ENCODE measurements at places on chromosomes 1 and 21. TPM values are rescaled to one million over a fixed set of nuclear protein-coding genes. Genes with fewer than 3 reads are reported as not detected.
A peak's percentile ranks its signal among the peaks of the same experiment; 100 is the strongest.

DNA sequence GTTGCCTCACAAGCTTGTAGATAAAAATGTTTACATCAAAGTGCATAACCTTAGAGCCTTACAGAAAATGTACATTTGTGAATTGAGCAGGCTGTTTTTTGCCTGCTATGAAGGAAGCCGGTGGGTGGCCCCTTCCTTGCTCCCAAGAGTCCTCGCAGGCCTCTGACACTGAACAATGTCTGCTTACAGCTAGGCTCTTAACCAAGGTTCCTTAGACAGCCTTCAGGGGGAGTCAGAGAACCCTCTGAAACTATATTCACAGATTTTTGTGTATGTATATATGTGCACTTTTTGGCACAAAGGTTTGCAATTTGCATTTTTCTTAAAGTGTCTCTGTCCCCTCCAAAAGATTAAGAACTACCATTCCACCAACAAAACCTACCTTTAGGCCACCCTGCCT, 282.6 kb downstream of the BARHL2 start:
- no peak for DNase-seq

DNA sequence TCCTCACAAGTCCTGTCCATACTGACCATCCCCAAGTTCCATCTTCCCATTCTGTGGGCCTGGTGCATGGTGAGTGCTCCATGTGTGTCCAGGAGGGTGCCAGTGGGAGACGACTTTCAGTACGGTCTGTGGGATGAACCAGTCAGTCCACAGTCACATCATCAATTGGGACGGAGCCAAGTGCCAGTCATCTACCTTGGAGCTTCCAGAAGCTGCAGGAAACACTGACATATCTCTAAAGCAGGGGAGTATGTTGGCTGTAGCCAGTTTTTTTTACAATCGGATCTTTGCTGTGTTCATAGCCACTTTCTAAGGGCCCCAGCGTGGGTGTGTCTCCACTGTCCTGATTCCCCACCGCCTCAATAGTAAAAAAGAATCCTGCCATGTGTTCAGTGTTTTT, 13.6 kb upstream of the TRIM17 start:
- DNase-seq, result no peak

The LCE2C gene
- total RNA-seq, result not detected

- DNase-seq, result no peak
These were observed 79.3 kb downstream of the LHX4 start for GRCh38 chr1:180309338-180309737.

- DNase-seq, result no peak
These were observed 16.9 kb upstream of the SAMD11 start for GRCh38 chr1:906600-907420.

DNA sequence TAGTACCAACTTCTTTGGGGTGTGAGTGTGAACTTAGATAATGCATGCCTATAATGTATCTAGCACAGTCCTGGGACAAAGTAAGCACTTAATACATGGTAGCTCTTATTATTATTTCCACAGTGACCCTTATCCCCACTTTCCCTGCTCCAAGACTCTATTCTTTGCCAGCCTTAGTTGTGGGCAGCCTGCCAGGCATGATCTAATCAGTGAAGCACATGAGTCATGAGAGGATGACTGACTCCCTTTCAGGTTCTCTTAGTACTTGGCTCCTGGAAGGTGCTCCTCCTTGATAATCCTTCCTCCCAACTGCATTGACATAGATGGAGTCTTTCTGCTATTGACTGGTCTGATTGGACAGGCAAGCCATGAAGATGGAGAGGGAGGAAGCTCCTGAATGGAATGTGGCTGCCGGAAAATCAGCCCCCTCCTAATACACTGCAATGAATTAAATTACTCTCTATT, 17.4 kb upstream of the GNG12 start:
- DNase-seq, result peak; percentile 54

GRCh38 chr1:202662081-202662480, 48.2 kb downstream of the SYT2 start:
- no peak for DNase-seq

GRCh38 chr1:92907949-92908684, 53.1 kb downstream of the DIPK1A start:
- DNase-seq, result no peak

The CLDN17 gene
- not detected for total RNA-seq

DNA sequence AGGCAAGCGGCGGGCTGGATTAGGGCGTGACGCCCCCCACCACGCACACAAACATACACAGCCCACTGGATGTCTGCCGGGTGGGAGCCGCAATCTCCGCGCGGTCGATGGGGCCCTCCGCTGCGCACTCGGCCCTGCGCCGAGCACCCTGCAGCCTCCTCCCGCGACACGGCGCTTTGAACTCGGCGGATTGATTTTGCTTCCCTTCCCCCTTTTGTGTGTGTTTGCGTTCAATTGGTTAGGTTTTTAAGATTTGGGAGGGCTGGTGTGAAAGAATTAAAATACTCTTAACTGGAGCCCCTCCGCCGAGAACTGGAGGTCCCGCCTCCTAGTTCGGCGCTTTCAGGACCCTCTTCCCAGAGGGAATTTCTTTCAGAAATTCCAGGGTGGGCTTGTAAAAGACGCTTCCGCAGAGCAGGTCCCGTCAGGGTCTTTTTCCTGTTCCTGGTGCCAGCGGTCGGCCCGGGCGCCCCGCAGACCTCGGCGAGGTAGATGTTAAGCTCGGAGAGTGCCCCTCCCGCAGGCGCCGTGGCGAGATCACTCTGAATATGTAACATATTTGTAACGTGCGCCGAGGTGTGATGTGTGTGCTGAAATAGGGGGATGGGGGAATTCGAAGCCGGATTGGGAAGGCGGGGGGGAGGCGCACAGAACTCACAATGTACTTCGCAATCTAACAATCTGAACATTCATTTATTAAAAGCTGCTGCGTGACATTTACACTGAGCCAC, 8.0 kb upstream of the BARHL2 start:
- no peak for DNase-seq

DNA sequence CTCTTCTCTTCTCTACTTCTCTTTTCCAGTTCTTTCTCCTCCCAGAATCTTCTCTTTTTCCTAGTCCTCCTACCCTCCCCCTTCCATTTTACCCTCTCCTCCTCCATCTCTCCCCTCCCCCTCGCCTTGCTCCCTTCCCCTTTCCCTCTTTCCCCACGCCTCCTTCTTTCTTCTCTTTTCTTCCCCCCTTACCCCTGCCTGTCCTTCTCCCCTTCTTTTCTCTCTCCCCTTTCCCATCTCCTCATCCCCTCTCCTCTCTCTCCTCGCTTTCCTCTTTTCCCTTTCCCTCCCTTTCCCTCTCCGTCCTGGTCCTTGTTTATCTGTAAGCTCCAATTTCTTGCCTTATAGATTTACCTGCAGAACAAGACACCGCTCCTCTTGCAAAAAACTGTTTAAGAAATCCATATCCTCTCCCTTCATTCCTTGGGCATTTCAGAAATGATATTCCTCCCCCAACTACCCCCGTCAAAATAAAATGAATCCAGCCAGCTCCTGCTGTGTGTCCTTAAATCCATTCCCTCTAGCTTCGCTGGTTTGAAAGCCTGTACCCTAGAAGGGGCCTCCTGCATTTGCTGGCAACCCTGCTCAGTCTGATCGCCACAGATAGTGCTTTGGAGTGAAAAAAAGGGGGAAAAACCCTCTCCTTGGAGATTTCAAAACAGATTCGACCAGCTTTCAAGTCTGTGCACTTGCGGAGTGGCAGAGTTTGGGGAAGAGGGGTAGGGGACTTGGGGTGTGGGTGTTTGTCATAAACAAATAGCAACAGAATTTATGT, 89.4 kb downstream of the PAPPA2 start:
- no peak for DNase-seq

GRCh38 chr1:241074507-241074906, 282.5 kb downstream of the RGS7 start:
- no peak for DNase-seq

DNA sequence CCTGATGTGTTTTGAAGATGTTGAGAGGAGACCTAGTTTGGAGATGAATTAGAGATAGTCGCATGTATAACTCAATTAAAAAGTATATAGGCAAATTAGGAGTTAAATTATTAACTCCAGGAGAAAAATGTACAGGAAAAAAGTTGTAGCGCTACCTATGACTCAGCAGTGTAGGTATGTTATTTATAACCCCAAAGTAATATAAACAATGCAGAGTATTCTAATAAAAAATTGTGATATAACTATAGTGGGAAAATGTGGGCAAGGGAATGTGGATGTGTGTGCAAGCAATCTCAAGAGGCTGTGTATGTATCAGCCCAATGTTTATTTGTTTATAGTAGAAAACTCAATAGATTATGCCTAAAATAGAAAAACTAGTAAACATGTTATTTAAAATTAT, 144.5 kb downstream of the BRINP2 start:
- DNase-seq, result no peak

DNA sequence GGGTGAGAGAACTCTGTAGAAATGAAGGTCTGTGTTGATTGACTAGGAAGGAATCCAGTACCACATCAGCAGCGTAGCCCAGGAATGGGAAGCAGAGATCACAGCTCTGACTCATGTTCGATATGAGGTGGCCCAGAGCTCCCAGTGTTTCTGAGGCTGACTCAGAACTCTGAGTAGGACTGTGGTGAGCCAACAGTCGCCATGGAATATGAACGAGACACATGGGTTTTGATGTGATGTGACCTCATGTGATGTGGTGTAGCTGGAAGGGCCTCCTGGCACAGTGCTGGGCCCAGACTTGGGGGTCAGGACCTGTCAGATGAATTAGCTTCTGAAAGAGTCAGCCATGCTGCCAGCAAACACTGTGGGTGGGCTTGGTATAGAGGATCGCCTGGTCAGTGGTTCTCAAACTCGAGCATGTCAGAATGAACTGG, 237.0 kb downstream of the MRPL39 start:
- DNase-seq, result no peak

The PHLDA3 gene
- 53.8 TPM for total RNA-seq

The RNU1-3 gene
- under 0.01 TPM for total RNA-seq

GRCh38 chr21:30668776-30669175, 26.1 kb downstream of the KRTAP20-3 start:
- no peak for DNase-seq

The RPAP2 gene
- total RNA-seq, result 31.0 TPM

GRCh38 chr1:193657552-193657951, 471.1 kb upstream of the B3GALT2 start:
- no peak for DNase-seq

The TMEM269 gene
- 0.12 TPM for total RNA-seq

DNA sequence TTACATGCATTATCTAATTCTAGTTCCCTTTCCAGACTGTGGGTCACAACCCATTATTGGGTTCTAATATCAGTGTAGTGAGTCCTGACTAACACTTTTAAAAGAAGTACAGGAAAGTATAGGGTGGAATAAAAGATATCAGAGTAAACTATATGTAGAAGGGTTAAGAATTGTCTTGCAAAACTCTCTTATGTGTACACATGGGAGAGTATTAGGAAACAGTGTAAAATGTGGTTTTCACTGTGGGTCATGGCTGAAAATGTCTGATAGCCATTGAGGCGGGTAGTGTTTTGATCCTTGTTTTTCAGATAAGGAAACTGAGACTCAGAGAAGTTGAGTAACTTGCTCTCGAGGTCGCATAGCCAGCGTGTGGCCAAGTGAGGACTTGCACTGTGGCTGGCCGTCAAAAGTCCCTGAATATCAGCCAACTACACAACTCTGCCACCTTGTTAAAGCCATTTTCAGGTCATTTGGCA, 18.5 kb upstream of the MTARC1 start:
- DNase-seq, result no peak

- no peak for DNase-seq
These were observed 6.9 kb upstream of the CGN start for GRCh38 chr1:151504252-151504651.

GRCh38 chr1:1569341-1569740, 5.3 kb downstream of the SSU72 start:
- DNase-seq, result no peak

DNA sequence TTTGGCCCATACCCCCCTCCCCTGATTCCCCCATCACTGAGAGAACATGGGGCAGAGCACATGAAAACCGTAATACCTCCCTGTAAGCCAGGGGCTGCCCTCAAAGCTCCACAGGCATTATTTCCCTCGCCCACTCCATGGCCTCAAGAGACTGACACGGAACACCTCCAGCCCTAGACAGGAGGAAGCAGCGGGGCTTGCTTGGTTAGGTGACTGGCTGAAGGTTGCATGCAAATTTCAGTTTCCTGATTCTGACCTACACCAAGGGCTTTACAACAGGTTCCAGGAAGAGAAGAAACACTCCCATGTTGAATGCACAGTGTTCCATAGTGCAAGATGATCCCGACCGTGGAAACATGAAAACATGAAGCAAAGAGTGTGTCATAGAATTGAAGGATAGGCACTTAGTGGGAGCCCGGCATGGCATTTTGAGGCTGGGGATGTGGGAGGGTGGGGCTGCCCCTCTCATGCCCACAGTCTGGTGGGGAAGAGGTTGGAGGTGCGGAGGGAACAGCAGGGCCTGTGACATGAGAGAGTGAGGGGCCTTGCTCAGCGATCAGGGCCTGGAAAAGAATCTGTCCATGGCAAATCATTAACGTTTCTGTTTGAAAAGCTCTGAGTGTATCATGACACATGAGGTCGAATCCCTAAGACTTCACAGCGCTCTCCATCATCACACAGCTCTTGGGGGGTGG, 33.5 kb downstream of the GPR137B start:
- no peak for DNase-seq

The CLEC20A gene
- not detected for total RNA-seq

- no peak for DNase-seq
These were observed 18.0 kb downstream of the ASTN1 start for GRCh38 chr1:177146499-177146898.

- no peak for DNase-seq
These were observed 15.6 kb downstream of the ARHGEF16 start for GRCh38 chr1:3469849-3470649.

GRCh38 chr1:240465531-240465940, 146.4 kb downstream of the GREM2 start:
- peak; percentile 52 for DNase-seq

The LCE1B gene
- total RNA-seq, result not detected

GRCh38 chr1:15409388-15410222, at the start of gene EFHD2:
TSS of gene EFHD2 (plus strand) at chr1:15409888. CDS start at chr1:15409972, 84 bp downstream.
- peak; percentile 89 for DNase-seq

DNA sequence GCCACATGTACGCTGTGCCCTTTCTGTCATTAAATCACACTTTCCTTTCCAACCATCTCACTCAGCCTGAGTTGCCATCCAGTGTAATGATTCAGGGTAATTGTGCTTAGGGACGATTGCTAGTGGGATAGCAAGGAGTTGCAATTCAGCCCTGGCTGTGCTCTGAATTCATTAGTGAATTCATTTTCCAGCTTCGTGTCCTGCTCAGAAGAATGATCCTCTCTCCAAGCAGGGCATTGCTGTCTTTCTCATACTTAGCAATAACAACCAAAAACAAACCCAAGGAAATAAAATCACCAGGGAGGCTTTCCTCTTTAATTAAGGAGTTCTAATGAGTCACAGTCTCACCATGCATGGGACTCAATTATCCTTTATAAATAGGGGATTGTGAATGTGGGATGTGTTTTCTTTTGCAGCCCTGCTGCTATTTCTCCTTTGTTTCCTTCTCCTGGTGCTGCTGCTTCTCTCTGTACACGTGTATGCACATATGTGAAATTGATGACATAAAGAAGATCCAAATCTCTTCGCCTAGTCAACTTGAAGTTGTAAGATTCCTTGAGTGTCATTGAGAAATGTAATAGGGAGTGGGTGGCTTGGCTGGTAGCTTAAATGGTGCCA, 167.0 kb downstream of the TSEN15 start:
- DNase-seq, result no peak

- DNase-seq, result no peak
These were observed 43.7 kb upstream of the GOLT1A start for GRCh38 chr1:204257446-204257845.

The RGSL1 gene
- not detected for total RNA-seq

The TNFSF4 gene
- total RNA-seq, result 3.1 TPM

- no peak for DNase-seq
These were observed 2.3 kb downstream of the EGLN1 start for GRCh38 chr1:231419738-231420298.

The NPHP4 gene
- total RNA-seq, result 8.6 TPM

- DNase-seq, result peak; percentile 96
These were observed 361.1 kb downstream of the TGFB2 start for GRCh38 chr1:218705911-218706893.
